Urothelium cell line (cell line): ENCODE measurements at places on chromosomes 2 and 18.

DNA sequence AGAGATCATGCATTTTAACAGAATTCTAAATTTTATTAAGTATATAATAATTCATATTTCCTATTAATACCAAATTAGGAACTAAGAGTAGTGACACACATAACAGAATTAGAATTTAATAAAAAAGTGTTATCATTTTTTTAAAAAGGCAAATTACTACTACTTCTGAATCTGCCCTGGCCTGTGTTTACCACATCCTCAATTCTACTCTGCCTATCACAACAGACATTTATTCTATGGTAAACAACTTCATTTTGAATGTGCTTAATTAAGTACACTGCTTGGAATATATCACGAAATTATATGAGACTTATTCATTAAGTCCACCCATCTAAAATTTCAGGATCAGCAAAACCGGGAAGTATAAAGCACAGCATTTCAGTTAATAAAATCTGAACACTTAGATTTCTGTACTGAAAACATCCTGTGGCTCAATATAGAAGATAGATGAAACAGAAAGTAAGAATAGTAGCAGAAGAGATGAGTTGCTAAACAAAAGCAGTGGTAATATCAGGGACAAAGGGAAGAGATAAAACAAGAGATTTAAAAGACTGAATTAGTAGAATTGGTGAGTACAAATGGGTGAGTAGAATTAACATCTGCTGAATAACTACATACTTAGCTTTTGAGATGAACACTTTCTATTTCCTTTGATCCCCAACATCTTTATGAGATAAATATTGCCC lies 3.7 kb downstream of the SMC6 start:
- DNase-seq = no peak

- no peak for DNase-seq
Observed at GRCh38 chr2:180975585-180975984, 4.8 kb upstream of the UBE2E3 start.

DNA sequence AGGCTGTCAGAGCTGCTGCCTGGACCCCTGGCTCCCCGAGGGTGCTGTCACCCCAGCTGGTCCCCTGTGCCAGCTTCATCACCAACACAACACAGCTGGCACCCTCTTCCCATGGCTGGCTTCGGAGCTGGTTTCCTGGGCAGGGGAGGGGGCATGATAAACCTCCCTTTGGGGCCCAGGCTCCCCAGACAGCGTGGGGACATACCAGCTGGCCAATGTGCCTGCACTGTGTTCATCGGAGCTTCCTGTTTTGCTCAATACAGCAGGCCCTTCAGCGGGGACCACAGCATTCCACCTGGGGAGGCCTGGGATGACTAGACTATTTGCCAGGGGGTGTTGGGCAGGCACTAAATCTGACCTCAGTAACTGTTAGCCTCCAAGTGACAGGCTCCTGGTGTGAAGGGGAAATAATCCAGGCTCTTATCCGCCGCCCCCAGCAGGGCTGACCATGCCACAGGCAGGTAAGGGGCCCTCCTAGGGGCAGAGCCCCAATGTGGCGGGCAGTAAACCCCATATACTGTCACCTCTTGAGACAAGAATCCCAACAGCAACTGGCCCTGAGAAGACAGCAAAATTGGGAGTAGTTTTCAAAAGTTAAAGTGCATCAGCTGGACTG lies 44.6 kb downstream of the EMX1 start:
- no peak for DNase-seq

GRCh38 chr2:38600921-38601455 lies 1.7 kb downstream of the HNRNPLL start:
- DNase-seq = no peak

DNA sequence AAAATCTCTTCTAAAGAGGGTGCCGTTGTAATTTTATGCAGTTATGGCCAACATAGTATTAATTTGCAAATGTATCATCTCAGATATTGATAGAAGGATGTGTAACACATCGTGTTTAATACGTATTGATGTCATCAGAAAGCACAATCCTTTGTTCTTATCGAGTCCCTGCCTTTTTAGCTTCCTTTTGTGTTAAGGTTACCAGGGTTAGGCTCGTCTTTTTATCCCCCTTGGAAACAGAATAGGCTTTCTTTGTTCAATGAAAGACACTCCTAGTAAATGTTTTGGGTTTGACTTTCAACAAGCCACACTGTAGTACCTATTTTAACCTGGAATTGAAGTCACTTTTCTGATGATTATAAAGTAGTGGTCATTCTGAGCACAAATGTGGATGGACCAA lies 136.2 kb downstream of the WDR7 start:
- no peak for DNase-seq

- DNase-seq = peak; percentile 87
Observed at GRCh38 chr2:48248251-48248933, 281.6 kb upstream of the STON1 start.

- DNase-seq = no peak
Observed at GRCh38 chr2:74886811-74887210, 52.9 kb downstream of the HK2 start.

- DNase-seq = no peak
Observed at GRCh38 chr2:16669388-16669787, 3.8 kb upstream of the CYRIA start.
